ENCODE measurements at places on chromosomes 1 and 21.

DNA sequence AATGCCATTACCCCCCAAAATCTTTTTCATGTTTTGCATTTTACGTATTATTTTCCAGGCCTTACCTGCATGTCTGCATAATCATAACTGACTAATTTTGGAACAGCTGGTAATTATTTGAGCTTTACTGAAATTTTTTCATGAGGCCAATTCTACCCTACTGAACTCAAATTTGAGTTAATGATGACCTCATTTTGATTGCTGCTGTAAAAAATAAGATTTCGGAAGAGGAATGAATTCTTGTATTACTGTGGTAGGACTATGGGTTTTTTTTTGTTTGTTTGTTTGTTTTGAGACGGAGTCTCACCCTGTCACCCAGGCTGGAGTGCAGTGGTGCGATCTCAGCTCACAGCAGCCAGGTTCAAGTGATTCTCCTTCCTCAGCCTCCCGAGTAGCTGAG is 2.6 kb upstream of the METTL18 start:
- no peak for DNase-seq

DNA sequence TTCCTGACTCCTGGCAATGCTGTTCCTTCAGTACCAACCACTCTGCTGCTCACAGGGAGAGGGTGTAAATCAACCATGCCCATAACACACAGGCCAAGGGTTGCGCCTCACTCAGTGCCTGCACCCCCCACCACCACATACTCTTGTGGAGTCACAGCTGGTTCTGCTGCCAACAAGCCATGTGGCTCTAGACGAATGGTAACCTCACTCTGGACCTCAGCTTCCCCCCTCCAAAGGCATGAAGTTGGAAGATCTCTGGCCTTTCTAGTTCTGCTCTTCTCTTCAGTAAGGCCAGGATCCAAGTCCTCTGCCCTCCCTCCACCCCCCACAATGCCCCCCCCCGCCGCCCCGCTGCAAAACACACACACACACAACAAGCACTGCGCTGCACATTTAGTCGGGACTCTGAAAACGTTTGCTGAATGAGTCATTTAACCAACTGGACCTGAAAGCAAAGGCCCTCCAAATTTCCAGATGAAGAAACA is 1.7 kb upstream of the GLIS1 start:
- no peak for DNase-seq

DNA sequence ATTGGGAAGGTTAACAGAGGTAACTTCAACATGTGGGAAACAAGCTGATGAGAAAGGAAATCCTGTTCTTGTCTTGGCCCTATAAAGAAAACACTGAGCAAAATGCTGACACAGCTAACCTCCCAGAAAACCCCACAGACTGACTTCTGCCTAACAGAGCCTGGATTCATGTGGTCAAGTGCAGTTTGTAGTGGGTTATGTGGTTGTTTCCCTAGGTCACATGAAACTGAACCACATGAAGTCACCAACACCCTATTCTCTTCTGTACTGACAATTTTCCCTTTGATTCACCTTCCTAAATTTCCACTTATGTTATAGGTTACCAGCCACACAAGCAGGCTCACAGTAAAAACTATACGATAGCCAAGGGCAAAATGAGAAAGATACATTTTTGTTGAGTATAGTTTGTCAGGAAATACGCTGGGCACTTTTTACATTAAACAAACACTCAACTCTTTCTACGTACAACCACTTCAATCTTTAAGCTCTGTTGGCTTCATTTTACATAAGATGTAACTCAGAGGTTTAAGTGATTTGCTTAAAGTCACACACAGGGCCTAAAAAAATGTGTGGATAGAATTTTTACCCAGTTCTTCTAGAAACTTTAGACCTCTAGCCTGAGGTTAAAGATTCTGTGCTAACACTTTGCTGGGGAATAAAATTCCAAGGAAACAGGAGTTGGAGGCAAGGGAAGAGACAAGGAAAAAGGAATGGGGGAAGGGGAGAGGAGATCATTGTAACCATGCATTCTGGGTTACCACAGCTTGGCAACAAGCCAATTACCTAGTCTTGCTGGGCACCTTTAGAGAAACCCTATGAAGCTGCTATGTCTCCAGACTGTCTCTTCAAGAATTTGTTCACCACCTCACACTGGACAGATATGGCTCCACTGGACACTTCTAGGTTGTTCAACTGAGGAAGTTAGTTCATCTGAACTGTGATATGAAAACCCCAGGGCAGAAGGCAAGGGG is 601.6 kb upstream of the USP24 start:
- no peak for DNase-seq

DNA sequence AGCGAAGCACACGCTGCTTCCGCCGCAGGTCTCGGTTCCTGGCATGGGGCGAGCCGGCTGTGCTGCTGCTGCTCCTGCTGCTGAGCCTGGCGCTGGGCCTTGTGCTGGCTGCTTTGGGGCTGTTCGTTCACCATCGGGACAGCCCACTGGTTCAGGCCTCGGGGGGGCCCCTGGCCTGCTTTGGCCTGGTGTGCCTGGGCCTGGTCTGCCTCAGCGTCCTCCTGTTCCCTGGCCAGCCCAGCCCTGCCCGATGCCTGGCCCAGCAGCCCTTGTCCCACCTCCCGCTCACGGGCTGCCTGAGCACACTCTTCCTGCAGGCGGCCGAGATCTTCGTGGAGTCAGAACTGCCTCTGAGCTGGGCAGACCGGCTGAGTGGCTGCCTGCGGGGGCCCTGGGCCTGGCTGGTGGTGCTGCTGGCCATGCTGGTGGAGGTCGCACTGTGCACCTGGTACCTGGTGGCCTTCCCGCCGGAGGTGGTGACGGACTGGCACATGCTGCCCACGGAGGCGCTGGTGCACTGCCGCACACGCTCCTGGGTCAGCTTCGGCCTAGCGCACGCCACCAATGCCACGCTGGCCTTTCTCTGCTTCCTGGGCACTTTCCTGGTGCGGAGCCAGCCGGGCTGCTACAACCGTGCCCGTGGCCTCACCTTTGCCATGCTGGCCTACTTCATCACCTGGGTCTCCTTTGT is 2.6 kb downstream of the TAS1R3 start:
- no peak for DNase-seq

- DNase-seq, result no peak
Measured at GRCh38 chr1:41003127-41003639, 18.3 kb downstream of the SLFNL1 start.

DNA sequence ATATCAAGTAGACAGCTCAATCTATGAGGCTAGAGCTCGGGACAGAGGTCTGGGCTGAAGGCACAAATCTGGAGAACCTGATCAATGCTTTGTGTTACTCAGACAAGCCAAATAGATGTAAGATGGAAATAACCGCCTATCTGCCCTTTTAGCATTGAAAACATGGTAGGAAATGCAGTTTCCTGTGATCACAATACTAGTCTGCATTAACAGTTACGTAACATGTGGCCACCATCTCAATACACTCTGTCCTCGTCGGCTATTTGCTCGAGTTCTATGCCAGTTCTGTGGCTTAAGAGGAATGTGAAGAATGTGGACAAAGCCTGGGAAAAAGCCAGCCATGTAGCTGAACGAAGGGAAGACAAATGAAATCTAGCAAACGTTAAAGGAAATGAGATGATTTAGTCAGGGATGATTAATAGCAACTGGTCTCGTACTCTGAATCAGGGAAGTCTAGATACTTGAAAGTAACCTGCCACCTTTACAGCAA is 73.3 kb downstream of the HSF2BP start:
- peak; percentile 73 for DNase-seq

- DNase-seq, result no peak
Measured at GRCh38 chr1:78833491-78833890, 173.0 kb downstream of the ADGRL4 start.

- no peak for DNase-seq
Measured at GRCh38 chr1:13918862-13919261, 218.9 kb downstream of the PRDM2 start.

DNA sequence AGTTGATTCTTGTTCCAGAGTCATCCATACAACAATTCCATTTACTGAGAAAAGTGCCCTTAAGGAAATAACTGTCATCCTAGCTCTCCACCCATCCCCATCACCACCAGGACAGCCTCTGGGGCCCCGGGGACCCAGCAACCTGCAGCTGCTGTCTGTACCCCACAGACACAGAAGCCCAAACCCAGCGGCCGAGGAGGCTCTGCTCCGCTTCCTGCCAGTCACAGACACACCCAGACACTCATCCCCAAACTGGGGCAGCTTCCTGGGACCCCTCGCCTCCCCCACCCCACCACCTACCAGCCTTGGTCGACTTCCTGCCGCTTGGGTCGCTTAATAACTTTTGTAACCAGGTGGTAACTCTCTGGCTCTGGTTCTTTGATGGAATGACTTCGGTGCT is 121.6 kb upstream of the SLC25A33 start:
- no peak for DNase-seq

DNA sequence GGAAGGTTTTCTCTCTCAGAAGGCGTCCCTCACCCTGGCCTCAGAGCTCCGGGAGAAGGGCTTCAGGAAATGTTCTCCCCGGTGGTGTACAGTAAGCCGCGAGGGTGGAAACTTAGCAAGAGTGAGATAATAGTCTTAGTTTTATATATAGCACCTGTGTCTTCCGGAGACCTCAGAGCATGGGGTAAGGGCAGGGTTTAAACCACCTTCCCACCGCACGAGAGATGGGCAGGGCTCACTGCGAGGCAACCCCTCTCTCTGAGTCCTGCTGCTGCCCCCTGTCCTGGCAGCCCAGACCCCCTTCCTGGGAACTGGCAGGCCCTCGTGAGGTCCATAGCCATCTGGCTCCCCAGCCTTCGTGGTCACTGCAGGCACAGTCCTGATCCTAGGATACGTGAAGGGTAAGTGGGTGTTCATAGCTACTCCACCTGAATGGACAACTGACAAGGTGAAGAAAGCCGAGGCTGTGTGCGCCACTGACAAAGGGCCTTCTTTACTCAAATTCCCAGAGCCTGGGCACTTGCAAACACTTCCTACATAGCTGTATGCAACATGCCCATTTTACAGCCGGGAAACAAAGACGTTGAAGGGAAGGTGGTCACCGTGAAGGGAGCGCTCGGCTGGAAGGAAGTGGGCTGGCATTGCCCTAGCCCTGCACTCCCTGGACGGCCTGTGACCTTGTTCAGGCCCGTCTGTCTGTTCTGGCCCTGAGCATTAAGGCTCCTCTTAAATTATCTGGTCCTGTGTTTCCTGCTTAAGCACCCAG is 26.9 kb downstream of the ITPKB start:
- DNase-seq, result no peak

DNA sequence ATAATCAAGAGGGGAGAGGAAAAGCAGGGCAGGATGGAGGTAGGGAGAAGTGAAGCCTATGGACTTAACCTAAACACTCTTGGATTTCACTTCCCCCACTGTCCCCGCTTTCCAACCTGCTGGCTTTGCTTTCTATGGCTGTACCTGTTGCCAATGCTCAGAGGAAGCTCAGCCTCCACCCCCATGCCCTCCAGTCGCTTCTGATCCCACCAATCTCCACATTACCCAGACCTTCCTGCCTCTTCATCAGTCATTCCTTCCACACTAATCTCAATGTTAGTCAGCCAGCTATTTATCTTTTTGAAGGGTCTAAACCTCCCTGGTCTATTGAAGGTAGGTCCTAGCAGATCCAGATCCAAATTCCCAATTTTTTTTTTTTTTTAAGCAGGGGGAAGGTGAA is 24.1 kb downstream of the ERI3 start:
- no peak for DNase-seq

DNA sequence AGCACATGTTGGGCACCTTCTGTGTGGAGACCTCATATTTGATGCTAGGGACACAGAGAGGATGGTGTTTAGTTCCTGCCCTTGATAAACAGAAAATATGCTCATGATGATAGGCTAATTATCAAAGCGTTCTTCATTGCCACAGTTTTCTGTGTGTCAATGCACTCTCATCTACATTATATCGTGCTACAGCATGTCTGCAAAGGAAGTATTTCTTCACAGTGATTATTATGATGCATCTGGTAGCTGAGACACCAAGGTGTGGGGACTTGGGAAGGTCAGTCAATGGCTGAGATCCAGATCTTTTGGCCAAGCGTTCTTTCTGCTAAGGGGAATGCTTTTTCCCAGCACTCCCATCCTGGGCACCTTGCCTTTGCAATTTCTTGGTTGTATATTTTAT is 321.2 kb downstream of the PBX1 start:
- DNase-seq, result no peak

- no peak for DNase-seq
Measured at GRCh38 chr1:115647507-115647906, 5.7 kb downstream of the VANGL1 start.

DNA sequence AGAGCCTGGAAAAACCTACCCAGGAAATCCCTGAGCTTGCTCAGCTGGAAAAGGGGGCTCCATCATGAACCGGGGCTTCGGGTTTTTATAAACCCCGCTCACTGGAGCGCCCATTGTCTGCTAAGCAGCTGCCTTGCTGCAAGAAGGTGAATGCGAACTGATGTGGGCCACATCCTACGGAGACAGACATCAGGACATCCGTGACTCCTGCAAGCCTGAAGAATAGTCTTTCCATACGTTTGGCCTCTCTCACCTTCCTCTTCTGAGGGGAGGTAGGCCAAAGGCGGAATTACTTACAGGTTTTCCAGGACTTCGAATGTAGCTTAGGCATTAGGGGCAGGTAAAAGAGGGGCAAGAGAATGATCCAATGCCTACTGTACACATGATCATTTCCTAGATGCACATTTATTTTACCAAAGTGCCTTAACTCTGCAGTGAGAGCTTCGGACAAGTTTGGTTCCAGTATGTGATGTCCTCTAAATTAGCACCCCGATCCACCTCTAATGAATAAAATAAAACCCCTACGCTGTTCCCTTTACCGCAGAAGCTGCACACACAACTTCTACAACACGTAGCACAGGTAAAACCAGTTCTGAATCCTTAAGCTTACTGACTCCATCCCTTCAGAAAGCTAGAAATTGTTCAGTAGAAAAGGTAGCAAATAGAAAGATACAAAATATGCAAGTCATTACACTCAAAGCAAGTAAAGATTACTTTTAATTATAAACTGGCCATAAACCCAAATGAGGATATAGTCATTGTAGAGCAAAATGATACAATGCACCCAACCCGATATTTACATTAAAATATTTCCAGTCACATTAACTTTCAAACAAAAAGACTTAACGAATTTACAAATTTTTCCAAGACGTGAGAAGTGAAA is 866 bp upstream of the SORT1 start:
- DNase-seq, result no peak

DNA sequence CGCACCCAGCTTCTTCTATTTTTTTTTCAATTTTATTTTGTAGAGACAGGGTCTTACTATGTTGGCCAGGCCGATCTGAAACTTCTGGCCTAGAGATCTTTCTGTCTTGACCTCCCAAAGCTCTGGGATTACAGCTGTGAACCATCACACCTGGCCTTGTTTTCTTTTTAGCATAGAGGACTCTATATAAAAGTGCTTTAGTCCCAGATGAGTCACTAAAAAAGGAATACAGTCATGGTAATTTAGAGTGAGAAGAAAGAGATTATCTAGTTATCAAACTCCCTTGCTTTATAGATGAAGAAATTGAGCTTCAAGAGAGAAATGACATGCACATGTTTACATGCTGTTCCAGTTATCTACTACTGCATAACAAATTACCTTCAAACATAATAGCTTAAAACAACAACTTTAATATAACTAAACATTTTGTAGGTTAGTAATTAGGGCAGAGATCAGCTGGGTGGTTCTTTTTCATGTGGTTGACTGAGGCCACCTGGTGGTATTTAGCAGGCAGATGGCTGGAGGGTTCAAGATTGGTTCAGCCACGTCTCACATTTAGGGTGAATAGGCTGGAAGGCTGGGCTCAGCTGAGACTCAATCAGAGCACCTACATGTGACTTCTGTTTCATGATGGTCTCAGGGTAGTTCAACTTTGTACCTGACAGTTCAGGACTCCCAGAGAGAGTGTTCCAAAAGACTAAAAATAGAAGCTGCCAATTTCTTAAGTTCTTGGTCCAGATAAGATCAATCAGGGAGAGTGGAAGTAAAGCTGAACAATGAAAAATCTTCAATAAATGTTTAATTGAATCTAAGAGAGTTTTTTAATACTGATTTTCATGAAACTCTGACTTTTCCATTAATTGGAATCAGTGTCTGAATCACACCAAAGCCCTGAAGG is 16.9 kb upstream of the MTF2 start:
- DNase-seq, result peak; percentile 49

Measured in left lobe of liver (tissue), 2 donors.